ENCODE measurements at places on chromosomes 16 and 17.
A peak's percentile ranks its signal among the peaks of the same experiment; 100 is the strongest.

- no peak for DNase-seq
These were observed 1.5 kb downstream of the PDF start for GRCh38 chr16:69328854-69329316.

- DNase-seq = no peak
These were observed 366 bp downstream of the ANKS3 start for GRCh38 chr16:4733747-4734062.

DNA sequence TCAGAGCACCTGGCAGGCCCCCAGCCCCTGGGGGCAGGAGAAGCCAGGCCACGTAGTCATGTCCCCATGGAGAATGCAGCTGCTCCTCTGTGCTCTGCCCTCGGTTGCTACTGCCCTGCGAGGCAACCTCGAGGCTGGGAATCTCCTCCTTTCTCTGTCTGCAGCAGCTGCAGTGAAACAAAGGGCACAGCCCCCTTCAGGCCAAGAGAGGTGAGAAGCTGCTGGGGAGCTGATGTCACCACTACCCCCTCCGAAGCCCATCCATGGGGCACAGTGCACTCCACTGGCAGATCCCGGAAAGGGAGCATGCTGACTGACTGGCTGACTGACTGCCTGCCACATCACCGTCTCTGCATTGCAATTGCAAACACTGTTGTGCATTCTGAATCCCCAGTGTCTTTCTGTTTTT, 103.7 kb downstream of the GRIN2A start:
- DNase-seq = no peak

GRCh38 chr16:8959921-8960787, 3.6 kb downstream of the USP7 start:
- no peak for DNase-seq

- DNase-seq = peak; percentile 9
These were observed 308.9 kb upstream of the DYNLRB2 start for GRCh38 chr16:80231888-80232287.

- no peak for DNase-seq
These were observed 24.3 kb upstream of the ASGR2 start for GRCh38 chr17:7138800-7139381.

- DNase-seq = no peak
These were observed 193.6 kb downstream of the CPPED1 start for GRCh38 chr16:12609937-12610699.

DNA sequence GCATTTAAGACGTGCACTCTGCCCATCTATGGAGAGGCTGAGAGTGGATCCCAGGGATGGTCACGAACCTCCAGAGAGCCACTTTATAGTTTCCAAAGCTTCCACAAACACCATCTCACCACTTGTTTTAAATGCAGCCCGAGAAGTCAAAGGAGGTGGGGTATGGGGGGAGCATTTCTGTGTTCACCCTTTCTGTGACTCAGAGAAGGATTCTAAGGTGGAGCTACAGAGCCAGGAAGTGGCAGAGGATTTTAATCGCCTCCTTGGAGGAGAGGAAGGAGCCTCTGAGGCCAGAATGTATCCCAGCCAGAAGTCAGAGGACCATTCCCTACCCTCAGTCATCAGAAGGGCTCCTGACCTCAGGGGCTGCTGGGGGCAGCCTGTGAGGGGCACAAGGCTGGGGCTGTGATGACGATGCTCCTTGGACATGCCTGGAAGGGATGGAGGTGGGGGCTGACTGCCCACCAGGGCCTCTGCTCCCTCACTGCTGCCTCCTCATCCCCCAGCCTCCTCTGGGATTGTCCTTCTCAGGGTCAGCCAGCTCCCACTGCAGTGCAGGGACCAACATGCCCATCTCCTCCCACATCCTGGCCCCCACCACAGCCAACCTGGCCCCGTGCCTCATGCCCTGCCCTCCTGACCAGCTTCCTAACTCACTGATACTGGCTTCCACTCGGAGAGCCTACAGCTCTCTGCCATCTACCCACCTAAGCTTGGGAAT, 2.8 kb downstream of the XYLT2 start:
- no peak for DNase-seq

DNA sequence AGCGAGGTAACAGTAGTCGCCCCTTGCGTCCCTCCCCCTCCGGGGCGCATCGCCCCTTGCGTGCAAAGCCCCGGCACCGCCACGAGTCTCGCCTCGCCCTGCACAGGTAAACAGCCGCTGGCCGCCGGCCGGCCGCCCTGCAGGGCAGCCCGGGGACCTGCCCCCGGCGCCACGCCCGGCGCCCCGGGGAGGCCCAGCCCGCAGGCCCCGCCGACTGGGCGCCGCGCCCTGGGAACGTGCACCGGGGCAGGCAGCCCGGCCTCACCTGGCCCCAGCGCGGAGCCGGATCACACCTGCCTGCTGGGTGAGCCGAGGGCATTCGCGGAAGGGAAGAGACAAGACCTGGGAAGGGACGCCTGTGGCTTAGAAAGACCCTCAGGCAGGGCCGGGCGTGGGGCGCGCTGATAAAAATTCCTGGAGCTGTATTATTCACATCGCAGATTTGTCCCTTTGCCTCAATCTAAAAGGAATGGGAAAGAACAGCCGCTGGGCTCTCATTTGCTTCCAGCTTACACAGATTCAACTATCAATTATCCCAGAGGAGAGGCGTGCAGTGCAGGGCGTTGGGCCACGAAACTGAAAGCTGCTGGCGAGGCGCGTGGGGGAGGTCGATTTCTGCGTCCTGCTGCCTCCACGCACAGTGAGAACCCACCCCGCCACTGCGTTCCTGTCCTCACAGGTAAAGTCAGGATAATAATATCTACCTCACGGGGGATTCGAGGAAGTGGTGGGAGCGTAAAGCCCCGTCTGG, 451.9 kb downstream of the SLC39A11 start:
- DNase-seq = no peak

DNA sequence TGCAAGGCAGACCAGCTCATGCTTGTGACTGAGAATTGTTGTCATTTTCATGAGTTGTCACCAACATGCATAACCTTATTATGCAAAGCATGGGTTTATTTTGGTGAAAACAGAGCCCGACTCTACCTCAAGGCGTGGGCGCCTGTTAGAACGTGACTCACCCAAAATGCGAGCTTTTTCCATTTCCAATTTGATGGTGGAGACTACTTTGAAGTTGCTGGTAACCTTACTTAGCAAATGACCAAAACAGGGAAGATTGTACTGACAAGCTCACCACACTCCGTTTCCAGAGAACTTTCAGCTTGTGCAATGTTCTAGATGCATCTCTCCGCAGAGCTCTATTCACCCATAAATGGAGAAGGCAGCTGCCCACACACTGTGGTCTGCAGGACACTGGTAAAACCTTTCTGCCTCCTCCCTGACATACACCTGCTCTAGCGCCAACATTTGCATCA, 284.5 kb downstream of the MAF start:
- no peak for DNase-seq

- no peak for DNase-seq
These were observed 17.8 kb upstream of the ITGAE start for GRCh38 chr17:3818786-3819185.

GRCh38 chr17:5615476-5615875, 31.2 kb upstream of the NLRP1 start:
- no peak for DNase-seq

- DNase-seq = no peak
These were observed 187.1 kb downstream of the TMEM114 start for GRCh38 chr16:8402981-8403843.

DNA sequence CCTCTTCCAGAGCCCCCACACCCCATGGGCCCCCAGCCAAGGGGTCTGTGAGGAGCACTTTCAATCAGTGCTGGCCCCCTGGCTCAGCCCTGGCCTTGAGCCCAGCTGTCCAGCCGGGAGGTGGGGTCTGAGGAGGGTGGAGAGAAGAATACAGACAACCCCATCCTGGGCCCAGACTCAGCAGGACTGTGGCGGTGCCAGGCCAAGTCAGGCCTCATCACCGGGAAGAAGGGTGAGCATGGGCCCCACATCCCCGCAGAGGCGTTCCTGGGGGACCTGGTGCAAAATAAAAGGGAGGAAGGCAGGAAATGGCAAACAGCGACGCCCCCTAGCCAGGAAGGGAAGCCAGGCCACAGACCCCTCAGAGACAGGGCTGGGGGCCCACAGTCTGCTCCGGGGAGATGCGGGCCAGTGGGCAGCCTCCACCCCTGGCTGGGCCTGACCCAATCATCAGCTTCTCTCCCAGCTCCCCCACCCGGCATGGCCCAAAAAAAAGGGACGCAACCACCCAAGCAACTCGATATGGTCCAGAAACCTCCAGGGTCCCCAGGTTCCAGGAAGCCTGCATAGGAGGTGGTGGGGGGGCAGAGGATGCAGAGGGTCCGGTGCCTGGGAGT, 20.6 kb downstream of the ZNF423 start:
- DNase-seq = no peak

- DNase-seq = no peak
These were observed 9.2 kb downstream of the SCGB1C2 start for GRCh38 chr17:146546-146945.

DNA sequence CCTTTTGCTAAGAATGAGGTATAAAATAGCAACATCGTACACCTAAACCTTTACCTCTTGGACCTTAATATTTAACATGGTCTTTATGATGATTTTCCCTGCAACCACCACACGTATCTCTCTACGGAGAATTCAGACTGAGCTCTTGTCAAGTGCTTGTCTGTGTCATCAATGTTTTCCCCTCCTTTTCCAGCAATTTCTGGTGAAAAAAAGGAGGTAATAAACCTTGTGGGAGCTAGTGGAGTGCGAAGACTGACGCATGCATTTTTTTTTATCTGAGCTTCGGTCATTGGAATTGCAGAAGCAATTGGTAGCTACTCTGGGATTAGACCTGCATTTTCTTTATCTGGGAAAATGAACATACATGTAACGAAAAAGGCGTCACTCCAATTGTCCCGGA, 527.6 kb downstream of the TMEM114 start:
- no peak for DNase-seq

GRCh38 chr16:86524029-86524428, 13.7 kb downstream of the FOXF1 start:
- DNase-seq = no peak

DNA sequence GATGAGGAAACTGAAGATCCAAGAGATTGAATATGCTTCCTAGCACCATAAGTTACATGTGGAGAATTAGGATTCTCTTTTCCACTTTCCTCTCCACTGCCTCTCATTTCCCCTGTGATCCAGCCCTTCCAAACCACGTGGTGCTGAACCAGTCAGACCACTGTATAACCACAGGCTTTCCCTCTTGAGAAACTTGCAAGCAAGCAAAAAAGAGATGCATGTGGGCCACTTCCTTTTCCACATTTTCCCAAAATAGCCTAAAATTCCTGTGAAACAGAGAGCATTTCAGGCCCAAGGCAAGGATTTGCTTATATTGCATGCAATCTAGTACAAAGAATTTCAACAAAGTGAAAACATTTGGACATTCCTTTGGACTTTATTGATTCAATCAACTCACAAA, 59.3 kb upstream of the KSR1 start:
- DNase-seq = no peak

GRCh38 chr17:39200070-39200879, at the start of gene RPL19:
Gene RPL19, plus strand, starts transcription at chr17:39200283. Its CDS starts 62 bp downstream, at chr17:39200345.
- DNase-seq = no peak

- no peak for DNase-seq
These were observed 12.2 kb upstream of the CDH5 start for GRCh38 chr16:66354034-66354909.

DNA sequence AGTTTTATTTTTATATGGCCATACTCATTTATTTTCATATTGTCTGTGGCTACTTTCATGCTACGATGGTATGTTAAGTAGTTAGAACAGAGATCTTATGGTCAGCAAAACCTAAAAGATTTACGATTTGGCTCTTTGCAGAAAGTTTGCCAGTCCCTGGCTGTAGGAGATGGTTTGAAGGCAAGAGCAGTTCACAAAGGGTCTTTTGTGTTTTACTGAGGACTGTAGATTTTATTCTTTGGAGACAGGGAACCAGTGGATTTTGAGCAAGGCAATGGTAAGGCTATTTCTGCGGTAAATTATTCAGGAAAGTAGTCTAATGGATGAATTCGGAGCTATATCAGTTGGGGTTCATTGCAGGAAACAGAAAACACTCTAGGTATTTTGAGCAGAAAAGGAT, 90.7 kb downstream of the WWP2 start:
- no peak for DNase-seq

DNA sequence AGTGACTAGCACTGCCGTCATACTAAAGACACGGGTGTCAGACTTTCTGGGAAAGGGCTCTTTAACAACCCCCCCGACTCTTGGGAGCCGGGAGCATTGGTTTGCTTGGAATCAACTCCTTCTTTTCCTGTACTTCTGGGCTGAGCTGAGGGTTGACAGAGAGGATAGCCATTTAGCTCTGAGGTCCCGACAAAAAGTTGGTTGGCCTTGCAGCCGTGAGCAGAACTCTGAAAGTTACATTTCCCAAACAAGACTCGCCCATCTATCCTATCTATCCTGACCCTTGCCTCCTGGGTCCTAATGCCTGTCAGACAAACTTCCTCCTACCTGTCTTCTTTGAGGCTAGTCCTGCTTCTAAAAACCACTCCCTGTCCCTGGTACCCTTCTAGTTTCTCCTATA, 460.8 kb upstream of the TOM1L1 start:
- no peak for DNase-seq

DNA sequence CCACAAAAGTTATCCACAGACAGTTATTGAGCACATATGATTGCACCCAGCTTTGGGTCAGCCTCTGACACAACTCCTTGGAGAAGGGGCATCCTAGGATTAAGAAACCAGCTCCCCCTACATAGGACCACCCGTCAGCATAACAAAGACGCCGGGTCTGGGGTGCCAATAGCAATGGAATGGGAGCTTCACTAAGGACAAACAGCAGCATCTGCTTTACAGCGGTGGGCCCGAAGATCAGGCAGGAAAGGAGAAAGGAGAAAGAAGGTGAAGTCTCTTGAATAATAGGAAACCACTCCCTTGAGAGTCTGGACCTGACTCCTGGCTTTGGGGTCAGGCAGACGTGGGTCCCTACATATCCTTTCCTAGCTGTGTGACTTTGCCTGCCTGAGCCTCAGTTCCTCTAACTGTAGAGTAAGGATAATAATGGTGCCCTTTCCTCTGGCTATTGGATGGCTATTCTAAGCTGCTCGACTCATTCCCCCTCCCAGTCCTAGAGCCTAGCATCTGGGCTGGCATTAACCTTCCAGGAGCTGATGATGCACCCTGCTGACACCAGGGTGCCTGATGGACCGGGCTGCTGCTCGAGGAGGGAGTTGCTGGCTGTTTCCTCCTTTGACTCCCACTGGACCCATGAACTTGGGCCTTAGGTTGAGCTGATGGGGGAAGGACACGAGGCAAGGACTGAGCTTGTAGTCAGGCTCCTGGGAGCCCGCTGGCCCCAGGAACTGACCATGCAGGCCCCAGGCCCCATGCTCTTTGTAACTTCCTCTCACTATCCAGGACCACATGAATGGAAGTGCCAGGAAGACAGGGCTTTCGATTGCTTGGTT, 94.2 kb downstream of the C16orf78 start:
- DNase-seq = no peak
